Motor neuron (in vitro differentiated cells): ENCODE measurements at places on chromosomes 4 and X. TPM values are rescaled to one million over a fixed set of nuclear protein-coding genes. Genes with fewer than 3 reads are reported as not detected.

Gene COX18
- total RNA-seq, result 16.9 and 20.7 TPM in 2 replicates

DNA sequence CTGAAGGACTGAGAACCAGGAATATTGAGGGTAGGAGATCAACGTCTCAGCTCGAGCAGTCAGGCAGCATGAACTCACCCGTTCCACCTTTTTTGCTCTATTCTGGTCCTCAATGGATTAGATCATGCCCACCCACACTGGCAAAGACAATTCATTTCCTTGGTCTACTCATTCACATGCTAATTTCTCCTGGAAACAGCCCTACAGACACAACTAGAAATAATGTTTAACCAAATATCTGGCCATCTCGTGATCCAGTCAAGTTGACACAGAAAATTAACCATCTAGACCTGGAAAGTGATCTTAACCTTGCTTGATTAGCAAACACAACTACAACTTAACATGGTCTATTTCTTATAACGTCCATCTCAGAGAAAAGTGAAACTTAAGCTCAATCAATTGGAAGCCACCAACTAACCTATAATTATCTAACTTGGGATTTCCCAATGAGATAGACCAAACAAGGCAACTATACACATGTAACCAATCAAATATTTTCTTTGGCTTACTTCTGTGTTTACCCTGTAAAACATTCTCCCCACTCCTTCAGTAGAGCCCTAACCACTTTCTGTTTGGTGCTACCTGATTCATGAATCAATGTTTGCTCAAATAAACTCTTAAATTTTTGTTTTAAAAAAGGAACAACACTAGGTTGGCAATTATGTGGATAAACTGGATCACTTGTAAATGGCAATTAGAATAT is 69.7 kb upstream of the MAMLD1 start:
- ATAC-seq, result no peak

DNA sequence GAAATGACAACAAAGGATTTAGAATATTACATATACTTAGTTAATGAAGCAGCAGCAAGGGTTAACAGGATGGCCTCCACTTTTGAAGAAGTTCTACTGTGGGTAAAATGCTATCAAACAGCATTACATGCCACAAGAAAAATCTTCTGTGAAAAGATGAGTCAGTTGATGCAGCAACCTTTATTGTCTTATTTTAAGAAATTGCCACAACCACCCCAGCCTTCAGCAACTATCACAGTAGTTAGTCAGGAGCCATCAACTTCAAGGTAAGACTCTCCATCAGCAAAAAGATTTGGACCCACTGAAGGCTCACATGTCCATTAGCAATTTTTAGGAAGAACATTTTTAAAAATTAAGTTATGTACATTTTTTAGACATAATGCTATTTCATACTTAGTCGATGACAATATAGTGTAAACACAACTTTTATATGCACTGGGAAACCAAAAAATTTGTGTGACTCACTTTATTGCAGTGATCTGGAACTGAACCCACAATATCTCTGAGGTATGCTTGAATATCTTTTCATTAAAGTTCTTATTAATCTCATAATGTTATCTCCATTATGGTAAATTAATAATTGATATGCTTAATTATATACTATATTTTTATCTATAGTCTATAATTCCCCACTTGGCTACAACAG is 81.2 kb downstream of the SPCS3 start:
- no peak for ATAC-seq

Gene MAGEA2
- total RNA-seq, result not detected in 2 replicates
